COR-L47 (cell line): ENCODE measurements at places on chromosomes 6 and 20.

DNA sequence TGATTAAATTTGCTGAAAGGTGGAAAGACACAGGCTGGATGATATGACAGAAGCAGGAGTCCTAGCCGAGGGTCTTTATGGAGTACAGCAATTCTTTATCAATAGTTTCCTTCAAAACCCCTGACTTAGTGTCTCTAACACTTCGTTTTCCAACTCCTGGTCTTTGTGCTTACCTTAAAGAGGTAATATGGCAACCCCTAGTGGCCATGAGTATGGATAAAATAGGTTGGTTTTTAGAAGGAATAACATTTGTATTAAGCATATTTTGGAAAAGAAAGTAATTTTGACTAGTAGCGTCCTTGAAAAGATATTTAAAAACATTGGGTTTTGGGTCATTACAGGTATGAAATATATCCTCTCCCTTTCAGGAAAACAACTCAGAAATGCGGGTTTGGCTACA, 51.9 kb downstream of the VGLL2 start:
- peak; percentile 3 for DNase-seq

DNA sequence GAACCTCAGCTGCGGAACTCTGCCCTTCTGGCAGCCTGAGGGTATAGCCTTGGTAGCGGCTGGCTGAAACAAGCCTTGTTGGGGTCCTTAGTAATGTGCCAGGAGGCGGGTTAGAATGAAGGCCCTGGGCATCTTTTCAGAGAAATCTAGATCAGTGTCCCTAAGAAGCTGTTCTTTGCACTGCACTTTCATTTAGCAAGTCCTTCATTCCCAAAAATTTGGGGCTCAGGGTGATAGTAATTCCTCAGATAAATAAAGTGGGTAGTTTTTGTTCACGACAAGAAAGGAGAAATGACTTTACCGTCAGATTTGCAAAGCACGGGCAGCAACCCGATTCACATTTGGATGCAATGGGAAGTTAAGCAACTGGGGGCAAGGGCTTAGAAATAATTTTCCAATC, 3.2 kb downstream of the INSM1 start:
- no peak for DNase-seq

- no peak for DNase-seq
These were observed 45.8 kb upstream of the SCML4 start for GRCh38 chr6:107869871-107870270.

- DNase-seq: no peak
These were observed 81.6 kb downstream of the FOXA2 start for GRCh38 chr20:22502731-22503191.

DNA sequence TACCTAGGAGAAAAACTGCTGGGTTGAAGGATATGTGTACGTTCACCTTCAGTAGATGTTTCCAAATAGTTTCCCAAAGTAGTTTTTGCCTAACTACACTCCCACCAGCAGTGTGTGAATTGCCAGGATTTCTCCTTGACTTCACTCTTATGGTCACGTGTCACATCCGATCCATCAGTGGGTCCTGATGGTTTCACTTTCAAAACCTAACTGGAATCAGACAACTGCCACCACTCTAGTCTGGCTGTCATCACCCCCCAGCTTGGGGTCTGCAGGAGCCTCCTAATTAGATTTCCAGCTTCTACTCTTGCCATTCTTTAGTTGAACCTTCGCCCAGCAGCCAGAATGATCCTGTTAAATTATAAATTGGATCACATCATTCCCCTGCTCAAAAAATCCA, 8.5 kb upstream of the SLC12A5 start:
- DNase-seq: no peak

GRCh38 chr6:151054306-151054705, 185.5 kb upstream of the AKAP12 start:
- no peak for DNase-seq

DNA sequence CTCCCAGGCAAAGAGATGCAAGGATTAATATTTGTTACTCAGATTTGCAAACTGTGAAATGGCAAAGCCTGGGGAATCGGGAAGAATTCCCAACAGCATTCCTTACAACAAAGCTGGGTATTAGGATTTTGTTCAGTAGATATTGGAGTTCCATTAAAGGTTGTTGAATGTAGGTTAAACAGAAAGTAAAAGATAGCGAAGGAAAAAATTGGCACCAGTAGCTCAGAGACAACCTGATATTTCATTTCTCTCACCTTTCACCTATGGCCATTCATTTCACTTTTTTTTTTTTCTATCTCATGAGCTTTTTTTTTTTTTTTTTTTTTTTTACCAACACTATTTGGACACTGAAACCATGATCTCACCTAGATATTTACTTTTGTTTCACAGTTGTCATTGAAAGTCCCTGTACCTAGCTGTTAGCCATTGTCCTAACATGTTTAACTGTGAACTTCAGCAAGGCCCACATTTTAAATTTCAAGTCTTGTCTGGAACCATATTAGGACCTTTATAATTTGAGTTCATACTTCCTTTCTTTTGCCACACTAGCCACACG, 552.5 kb downstream of the HAO1 start:
- no peak for DNase-seq

DNA sequence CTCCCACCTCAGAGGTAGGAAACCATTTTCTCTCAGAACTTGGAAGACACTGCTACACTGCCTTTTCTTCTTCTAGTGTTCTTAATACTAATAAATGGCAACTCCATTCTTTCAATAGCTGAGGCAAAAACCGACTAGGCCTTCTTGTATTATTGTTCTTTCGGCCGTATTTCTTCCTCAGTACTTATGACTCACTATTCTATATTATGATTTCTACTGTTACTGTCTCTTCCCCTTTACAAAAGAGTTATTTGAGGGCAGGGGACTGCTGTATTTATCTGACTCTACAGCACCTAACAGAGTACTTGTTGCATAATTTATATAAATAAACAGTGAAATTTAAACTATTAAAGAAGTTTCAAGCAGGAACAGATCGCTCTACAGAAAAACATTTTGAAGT, 3.1 kb downstream of the DNAAF9 start:
- DNase-seq: no peak

GRCh38 chr20:14498772-14499171, 161.4 kb upstream of the FLRT3 start:
- DNase-seq: no peak

- DNase-seq: peak; percentile 23
These were observed 95.3 kb upstream of the BHLHE23 start for GRCh38 chr20:63101781-63102720.

DNA sequence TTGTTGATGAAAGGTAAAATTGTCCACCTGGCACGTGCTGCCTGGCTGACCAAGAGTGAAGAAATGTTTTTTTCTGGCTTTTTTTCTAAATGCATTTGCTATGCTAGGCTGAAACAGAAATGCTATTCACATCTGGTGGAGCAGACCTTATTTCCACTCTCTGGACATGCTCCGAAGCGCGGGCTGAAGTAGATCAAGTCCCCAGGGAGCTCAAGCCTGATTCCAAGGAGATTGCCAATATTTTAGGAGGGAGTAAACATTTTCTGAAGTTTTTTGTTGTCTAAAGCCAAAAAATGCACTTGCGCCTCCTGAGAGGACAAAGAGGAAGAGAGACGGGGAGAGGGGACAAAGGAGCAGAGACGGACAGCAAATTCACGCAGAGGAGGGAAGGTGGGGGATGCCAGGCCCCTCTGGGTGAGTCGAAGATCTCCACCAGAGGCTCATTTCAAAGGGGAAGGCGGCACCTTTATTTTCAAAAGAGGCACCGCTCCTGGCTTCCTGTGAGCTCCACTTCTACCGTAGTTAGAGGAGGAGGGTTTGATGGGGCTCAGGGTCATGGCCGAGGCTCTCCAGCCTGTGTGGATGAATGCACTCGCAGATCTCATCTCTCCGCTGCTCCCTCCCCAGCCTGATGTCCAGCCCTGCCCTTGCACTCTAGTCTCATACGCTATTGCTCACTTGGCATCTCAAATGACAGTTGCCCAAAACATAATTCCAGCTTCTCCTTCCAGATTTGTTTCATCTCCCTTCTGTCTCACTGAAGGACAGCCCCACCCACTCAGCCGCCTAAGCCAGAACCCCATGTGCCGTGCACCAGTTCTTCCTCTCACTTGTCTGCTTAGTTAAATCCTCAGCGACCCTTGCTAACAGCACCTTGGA, 23.1 kb upstream of the SMOC2 start:
- no peak for DNase-seq

DNA sequence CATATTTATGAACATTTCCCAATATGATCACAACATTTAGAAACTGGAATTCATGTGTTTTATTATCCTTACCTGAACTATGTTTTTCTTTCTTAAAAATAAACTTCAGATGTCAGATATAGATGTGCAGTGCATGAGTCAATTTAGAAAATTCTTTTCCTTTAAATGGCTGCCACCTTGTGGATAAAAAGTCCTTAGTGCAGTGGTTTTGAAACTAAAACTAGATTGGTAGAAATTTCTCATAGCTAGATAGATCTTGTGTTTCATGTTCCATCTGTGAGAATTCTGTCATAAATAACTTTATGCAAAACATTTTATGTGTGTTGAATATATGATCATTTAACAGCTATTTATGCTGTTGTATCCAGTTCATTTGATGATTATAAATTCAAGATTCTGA, 134.9 kb downstream of the KLHL32 start:
- peak; percentile 35 for DNase-seq
